ENCODE measurements at places on chromosomes 3 and 15.

- DNase-seq: no peak
These were observed 136.1 kb upstream of the CNTN4 start for GRCh38 chr3:1962396-1963088.

DNA sequence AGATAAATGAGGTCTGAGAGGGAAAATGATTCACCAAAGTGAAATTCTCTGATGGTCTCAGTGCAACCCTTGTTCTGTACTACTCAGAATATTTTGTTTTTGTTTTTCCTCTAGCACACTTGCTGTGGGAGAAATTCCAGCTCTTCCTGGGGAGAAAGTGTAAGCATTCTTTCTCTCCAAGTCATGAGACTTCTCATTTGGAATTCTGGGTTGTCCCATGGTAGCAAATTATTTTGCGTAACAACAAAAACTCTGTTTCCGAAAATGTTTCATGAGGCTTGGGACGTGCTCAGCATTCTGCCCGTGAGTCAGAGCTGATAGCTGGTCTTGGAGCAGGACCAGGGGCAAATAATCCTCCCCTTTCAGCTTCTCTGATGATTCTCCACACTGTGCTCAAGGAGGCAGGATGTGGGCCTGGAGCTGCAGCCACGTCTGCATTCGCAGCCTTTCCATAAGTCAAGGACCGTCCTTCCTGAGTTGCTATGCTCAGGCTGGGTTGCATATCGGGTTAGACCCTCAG, 70.3 kb downstream of the SENP2 start:
- DNase-seq: no peak

GRCh38 chr3:46663591-46664135, 29.8 kb downstream of the ALS2CL start:
- peak; percentile 35 for DNase-seq

DNA sequence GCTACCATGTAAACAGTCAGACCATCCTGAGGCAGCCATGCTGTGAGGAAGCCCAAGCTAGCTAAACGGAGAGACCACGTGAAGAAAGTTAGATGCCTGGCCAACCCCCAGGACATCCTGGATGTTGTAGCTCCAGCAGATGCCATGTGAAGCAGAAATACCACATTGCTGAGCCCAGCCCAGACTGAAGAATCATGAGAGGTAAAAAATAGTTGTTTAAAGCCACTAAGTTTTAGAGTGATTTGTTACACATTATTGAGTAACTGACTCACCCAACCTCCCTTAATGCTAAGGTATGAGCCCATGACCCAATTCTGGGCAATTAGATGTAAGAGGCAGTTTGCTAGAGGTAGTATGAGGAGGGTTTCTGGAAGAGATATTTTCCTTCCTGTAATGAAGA, 200.5 kb downstream of the THRB start:
- DNase-seq: no peak

DNA sequence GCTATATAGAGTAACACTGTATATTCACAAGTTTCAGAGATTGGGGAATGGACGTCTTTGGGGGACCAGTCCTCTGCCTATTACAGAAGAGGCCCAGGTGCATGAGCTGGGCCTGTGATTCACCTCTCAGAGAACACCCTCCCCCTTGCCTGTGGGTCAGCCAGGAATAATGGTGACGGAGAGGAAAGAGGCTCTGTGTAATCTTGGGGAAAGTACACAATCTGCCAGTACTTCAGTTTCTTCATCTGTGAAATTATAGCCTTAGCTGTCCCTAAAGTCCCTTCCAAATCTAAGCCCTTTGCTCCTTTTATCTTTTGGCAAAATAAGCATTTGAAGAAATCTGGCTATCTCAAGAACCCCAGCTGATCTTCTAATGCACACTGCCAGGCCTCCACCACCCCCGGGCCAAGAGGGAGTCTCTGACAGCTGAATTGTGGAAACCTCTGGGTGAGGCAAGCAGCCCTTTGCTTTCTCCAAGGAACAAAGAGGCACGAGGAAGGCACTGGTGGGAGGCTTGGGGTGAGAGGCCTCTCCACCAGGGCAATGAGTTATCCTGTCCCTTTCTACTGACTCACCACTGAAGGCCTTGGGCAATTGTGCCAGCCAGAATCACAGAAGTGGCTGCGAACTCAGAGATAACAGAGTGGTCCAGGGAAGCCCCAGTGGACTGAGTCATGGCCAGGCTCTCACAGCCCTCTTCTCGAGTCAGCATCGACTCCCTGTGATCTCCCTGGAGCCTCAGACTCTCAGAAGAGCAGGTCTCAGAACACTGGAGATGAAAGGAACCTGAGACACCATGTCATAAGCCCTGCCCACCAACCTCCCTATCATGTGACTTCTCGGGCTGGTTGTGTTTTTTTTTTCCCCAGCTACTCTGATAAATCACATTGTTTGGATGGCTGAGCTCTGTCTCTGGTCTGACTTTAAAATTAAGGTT, 31.8 kb downstream of the CCNL1 start:
- DNase-seq: peak; percentile 81

GRCh38 chr3:41007399-41007798, 191.9 kb upstream of the CTNNB1 start:
- no peak for DNase-seq

- no peak for DNase-seq
These were observed 10.0 kb upstream of the INO80 start for GRCh38 chr15:41125931-41126642.

- no peak for DNase-seq
These were observed 250.0 kb upstream of the PROK2 start for GRCh38 chr3:72034986-72035385.

DNA sequence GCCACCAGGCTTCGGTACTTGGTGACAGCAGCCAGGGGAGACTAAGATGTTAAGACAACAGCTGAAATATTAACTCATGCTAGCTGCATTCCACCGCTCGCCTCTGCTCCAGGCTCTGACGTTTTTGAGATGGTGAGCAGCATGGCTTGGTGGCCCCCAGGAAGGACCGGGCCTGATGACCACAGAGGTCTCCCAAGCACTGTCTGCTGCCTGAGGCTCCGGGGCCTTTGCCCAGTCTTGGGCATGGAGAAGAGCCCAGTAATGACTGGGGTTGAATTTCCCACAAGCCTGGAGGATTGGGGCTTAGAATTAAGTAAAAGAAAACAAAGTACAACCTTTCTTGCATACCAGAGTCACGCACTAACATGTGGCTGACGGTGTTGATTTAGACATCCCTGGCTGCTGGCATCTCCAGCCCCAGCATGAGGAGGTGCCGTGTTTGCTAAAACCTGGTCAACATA, 243.6 kb upstream of the LYSMD4 start:
- no peak for DNase-seq

- DNase-seq: no peak
These were observed 17.2 kb upstream of the CRABP1 start for GRCh38 chr15:78322724-78323521.

DNA sequence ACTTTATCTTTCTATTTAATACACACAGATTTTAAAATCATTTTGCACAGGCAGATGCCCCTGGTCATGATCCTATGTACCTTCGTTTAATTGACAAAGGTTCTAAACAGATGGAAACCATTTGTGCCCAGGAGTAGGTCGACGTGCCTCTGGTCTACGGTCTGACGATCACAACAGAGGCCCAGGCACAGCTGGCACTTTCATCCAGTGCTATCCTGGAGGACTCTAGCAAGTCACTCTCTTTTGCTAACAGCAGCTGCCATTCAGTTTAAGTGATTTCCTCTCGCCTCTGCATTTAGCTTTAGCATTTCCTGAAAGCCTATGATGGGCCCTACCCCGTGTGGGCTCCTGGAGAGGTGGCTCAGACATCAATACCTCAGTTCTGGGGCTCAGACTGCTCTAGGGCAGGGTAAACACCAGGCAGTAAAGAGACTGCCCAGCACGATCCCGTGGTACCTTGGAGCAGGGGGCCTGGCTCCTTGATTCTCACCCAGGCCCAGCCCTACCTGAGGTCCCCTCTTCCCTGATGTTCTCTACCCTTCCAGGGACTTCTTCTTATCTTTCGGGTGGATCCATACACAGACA, 83.2 kb upstream of the SNRPA1 start:
- no peak for DNase-seq

DNA sequence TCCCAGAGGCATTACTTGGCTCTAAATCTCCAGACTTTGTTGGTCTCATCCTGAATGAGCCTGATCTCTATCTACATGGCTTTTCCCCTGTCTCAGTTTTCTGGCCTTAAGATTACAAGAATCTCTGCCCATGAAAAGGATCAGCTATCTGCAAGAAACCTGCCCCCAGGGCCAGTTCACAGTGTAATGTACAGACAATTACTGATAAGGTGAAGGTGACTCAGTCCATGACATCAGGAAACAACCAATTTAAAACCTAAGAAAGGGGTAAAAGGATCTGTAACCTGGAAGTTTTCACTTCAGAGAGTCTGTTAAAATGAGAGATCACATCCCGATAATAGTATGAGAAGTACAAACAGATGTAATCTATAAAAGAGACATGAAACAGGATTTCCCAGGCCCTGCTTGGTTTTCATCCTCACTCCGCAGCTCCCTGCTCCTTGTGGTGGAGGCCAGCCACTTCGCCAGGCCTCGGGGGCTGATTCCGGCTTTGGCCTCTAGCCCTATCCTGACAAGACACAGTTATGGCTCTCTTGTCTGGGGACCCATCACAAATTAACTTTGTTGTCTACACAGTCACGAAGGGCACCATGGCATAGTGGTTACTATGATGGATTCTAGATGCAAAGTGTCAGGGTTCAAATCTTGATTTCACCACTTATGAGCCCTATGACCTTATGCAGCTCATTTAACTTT, 136.9 kb downstream of the THSD4 start:
- no peak for DNase-seq

- DNase-seq: no peak
These were observed 235.5 kb downstream of the CTNNB1 start for GRCh38 chr3:41434781-41435180.

DNA sequence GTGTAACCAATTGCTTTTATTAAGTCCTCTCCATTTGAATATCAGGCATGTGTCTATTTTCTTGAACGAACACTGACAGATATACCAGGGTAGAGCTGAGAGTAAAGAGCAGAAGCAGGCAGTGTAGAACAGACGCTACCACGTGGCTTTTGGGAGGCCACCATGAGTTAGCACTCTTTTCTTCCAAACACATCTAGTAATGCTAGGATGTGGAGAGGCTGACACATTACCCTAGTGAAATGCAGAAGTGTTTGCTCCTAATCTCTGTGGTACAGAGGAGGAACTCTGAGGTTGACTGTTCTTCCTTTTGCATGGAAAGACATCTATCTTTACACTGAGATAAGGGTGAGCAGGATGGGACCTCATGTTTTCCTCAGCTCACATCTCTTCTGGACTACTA, 216.3 kb downstream of the SATB1 start:
- DNase-seq: no peak

DNA sequence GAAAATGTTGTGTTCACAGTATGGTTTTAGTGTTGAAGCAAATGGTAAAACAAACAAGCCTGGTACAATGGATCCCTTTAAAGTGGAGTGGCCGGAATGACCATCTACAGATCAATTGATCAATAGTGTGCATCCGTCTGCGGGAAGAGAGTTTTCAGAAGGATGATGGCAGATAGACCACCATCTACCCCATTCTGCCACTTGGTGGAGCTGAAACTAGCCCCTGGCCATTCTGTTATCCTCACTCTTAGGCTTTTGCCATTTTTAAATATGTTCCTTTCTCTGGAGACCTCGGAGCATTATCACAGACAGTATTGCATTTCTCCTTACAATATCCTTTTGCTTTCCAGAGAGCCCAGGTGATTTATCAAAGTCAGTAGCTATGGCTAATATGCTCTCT, 258.9 kb upstream of the CFAP20DC start:
- DNase-seq: no peak

- DNase-seq: no peak
These were observed 990 bp upstream of the CLDN1 start for GRCh38 chr3:190323246-190323626.

- no peak for DNase-seq
These were observed 49.3 kb downstream of the HHLA2 start for GRCh38 chr3:108345492-108346205.

DNA sequence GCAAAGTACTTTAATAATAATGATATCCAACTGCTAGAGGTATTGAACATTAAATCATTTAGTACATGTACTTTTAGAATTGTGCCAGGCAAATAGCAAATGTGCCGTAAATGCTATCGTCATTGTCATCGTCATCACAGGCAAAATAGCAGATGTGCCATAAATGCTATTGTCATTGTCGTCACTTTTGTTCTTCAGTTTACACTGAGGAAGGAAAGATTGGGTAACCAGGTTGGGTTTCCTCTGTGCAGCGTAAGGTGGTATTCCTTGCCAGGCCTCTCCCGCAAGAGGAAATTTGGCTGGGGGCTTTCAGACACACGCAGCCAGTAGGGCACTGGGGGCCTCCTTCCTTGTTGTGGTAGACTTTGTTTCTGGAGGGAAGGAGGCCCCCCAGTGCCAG, 26.4 kb downstream of the ABHD17C start:
- DNase-seq: no peak

- DNase-seq: peak; percentile 70
These were observed 730 bp downstream of the HIGD1A start for GRCh38 chr3:42803414-42804105.

DNA sequence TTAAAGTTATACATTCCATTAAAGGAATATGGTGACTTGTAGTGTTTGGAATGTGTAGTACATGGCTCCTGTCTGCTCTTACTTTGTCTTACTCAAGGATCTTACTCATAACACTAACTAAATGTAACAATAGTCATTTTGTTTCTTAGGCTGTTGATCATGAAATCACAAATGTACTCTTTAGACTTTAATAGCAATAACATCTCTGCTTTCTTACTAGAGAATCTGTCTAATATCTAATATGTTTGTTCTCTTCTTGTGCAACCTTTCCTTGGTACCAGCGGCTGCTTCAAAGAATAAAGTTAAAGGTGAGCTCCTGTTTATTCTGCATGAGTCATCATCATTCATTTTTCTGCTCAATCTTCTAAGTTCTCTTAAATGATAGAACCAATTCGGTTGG, 767.5 kb downstream of the CADM2 start:
- no peak for DNase-seq

All from activated CD8-positive, alpha-beta memory T cell treated with anti-CD3 and anti-CD28 coated beads, Interleukin-2, amount 50 U/mL, for 48 hours (primary cell).